ENCODE measurements at places on chromosomes 2 and 18. TPM values are rescaled to one million over a fixed set of nuclear protein-coding genes. Genes with fewer than 3 reads are reported as not detected.

Gene SMYD1
- total RNA-seq: not detected

Gene ANKRD29
- not detected for total RNA-seq

Gene C2orf80
- total RNA-seq: not detected

Gene SCN7A
- total RNA-seq: not detected

Gene CPS1
- total RNA-seq: 2.0 TPM

Gene ORMDL1
- 88.4 TPM for total RNA-seq

Gene PLB1
- total RNA-seq: 0.39 TPM

Gene EFEMP1
- not detected for total RNA-seq

Gene PSMA8
- total RNA-seq: 1.7 TPM

Gene COL4A4
- total RNA-seq: not detected

Gene TMBIM1
- total RNA-seq: 82.3 TPM

Gene PROKR1
- total RNA-seq: 0.09 TPM

Gene KCNK3
- total RNA-seq: not detected

Gene CREG2
- total RNA-seq: not detected

Gene EML6
- total RNA-seq: 2.3 TPM

Gene LINC00305
- total RNA-seq: not detected

Gene SPR
- 8.8 TPM for total RNA-seq

Gene SEPTIN10
- total RNA-seq: 0.31 TPM

Gene ATP5MC3
- 409 TPM for total RNA-seq

Gene RAB17
- not detected for total RNA-seq

Gene GPBAR1
- 0.72 TPM for total RNA-seq

Gene C2orf15
- 0.86 TPM for total RNA-seq

Gene ALPI
- not detected for total RNA-seq

Gene ZSWIM2
- total RNA-seq: not detected

Gene ARID5A
- total RNA-seq: 146 TPM

Gene FBXO41
- total RNA-seq: 25.3 TPM

Gene CELF4
- total RNA-seq: not detected

Gene SERPINB4
- not detected for total RNA-seq

Gene DSG4
- not detected for total RNA-seq

Gene CFLAR
- total RNA-seq: 303 TPM

Gene VWA3B
- not detected for total RNA-seq

Gene SERPINB5
- total RNA-seq: not detected

Gene COL4A3
- total RNA-seq: not detected

Gene SCN2A
- not detected for total RNA-seq

Gene SNED1
- total RNA-seq: 1.8 TPM

Gene ASB18
- total RNA-seq: not detected

Gene SKOR2
- not detected for total RNA-seq

Gene SP140
- 108 TPM for total RNA-seq

Gene TNFAIP6
- total RNA-seq: not detected

Gene POTEJ
- not detected for total RNA-seq

Gene GAL3ST2
- not detected for total RNA-seq

Gene ITM2C
- total RNA-seq: 56.1 TPM

Gene PDCD1
- total RNA-seq: 39.3 TPM

Gene NEU2
- not detected for total RNA-seq

Gene SLC9A2
- not detected for total RNA-seq

Gene ALPP
- not detected for total RNA-seq

Gene C1GALT1C1L
- total RNA-seq: 0.20 TPM

All from CD8-positive, alpha-beta memory T cell (primary cell).